Vagina (tissue), 2 donors: ENCODE measurements at places on chromosomes 13 and 19.

GRCh38 chr19:7534531-7535046 lies 928 bp upstream of the PNPLA6 start:
- no peak for DNase-seq

DNA sequence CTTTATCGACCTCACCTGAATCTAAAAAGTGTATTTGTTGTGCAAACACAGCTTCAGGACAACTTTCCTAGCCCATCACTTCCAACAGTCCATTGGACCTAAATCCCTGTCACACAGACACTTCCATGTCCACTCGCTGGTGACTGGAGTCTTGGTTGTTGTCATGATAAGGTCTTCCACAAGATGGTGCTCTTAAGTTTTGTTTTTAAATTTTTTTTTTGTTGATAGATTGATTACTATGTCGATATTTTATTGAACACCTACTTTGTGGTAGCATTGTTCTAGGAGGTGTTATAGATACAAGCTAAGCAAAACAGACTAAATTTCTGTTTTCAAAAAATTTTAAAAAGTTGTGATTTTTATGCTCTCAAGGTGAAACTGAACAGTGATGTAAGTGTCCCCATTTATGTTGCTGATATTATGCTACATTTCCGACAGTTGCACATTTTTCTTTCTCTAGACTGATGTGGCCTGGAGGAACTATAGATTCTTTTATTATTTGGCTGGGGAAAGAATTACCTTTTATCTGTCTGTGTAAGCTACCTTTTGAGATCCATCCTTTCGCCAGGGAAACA lies 8.1 kb upstream of the ERICH6B start:
- DNase-seq = no peak

DNA sequence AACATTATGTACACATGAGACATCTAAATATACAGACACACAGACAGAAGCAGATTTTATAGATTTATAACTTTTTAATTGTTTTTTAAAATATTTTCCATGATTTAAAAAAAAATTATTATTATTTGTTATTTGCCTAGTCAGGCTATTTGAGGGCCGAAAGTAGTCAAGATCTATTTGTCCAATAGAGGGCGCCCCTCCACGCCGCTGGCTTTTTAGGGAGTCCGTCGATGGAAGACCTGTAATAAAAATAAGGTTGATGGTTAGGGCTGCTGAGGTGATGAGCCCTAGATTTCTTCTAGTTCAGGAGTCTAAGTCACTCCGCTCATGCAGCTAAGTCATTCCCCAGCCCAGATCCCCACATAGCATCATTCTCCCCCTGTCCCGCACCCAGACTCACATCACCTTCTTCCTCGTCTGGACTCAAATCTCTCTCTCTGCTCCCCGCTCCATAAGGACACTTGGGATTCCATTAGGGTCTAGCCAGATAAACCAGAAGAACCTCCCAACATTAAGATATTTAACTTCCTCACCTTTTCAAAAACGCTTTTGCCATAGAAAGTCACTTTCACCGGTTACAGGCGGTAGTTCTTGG lies 33.9 kb upstream of the CEACAM21 start:
- DNase-seq = no peak

DNA sequence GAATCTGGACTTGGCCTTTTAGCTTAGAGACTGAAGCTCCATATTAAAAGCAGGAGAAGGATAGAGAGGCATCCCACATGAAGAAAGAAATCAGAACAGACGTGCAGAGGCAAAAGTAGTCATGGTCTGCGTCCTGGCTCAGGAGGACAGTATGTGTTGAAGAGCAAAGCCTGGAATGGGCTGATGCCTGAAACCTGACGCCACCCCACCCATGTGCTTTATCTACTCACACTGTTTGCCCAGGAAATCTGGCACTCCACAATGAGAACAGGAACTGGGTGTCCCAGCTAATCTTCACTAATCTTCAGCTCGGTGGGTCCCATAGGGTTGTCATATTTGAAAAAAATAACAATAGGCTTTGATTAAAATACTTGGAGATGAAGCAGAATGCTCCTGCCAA lies 549.0 kb upstream of the GPC6 start:
- DNase-seq = no peak

- no peak for DNase-seq
Measured at GRCh38 chr19:45097776-45098520, 5.0 kb downstream of the PPP1R37 start.

DNA sequence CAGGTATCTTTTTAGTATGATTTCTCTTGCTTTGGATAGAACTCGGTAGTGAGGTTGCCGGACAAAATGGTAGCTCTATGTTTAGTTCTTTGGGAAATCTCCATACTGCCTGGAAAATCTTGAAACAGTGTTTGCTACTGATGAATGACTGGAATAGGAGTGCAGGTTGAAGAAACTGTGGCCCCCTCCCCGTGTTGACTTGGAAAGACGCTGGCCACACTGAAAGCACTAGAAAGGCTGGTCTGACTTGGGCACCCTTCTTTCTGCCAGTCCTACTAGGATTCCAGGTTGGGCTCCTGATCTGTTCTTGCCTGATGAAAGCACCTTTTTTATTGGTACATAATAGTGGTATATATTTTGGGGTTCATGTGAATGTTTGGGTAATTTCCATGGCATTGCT lies 46.3 kb downstream of the NLRP4 start:
- DNase-seq = no peak

DNA sequence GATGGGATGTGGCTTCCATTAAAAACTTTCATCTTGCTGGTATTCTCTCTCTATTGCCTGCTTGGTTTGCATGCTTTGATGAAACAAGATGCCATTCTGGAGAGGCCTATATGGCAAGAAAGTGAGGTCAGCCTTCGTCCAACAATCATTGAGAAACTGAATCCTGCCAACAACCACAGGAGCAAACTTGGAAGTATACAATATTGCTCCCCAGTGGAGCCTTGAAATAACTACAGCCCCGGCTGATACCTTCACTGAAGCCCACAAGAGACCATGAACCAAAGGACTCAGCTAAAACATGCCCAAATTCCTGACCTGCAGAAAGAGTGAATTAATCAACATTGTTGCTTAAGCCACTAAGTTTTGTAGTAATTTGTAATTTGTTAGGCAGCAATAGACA lies 82.5 kb upstream of the FGF14 start:
- DNase-seq = no peak

GRCh38 chr13:27001705-27002104 lies 169.9 kb downstream of the USP12 start:
- DNase-seq = no peak

GRCh38 chr13:28753208-28753892 lies 34.6 kb upstream of the SLC46A3 start:
- no peak for DNase-seq

DNA sequence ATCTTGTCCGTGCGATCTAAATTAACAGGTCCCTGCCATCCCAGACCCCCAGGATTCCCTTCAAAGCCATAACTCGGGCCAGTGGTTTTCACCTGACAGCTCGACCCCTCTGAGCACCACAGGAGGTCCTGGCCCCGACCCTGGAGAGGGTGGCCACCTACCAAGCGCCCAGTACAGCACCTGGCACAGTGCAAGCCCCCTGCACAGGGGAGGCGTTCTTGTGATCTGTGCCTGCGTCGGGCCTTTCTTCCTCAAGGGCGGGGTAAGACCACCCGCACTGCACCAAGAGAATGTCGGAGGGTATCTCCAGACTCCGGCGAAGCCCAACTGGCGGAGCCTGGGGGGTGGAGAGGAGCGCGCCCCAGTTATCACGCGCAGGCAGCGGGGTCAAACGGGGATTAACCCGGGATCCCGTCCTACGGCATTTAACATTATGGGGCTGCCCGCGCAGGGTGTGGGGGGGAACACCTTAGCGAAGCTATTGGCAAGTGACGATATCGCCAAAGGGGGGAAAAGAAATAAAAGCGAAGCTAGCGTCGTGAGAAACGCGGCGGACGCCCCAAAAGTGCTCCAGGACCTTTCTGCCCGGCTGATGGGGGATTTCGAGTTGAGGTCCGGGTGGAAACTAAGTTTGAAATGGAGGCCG lies 1.3 kb upstream of the HNRNPL start:
- no peak for DNase-seq

DNA sequence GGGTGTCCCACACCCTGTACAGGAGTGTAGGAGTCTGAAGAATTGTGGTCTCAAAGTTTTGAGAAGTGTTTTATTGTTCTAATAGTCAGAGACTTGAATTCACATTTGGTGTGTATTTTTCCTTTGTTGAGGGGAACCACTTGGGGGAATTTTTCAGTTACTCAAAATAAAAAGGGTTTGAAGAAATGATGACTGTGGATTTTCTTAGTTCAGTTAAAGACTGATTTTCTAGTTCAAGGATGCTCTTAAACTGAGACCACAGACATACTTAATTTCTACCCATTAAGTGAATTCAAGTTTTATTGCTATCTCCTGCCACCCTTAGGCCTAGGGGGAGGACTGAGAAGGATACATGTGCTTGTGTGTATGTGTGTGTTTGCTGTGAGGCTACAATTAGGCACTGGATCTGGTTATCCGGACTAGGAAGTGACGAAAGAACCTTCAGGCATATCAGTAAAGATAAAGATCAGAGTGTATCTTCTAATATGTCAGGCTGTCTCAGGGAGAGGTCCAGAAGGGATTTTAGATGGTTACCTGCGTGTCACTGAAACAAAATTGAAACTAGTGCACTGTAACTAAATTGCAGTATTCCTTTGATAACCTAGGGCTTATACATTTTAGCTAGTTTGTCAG lies 234.9 kb upstream of the DACH1 start:
- no peak for DNase-seq

GRCh38 chr19:4136680-4137088 lies 12.8 kb upstream of the MAP2K2 start:
- DNase-seq = no peak
